ENCODE measurements at places on chromosomes 4 and X.

DNA sequence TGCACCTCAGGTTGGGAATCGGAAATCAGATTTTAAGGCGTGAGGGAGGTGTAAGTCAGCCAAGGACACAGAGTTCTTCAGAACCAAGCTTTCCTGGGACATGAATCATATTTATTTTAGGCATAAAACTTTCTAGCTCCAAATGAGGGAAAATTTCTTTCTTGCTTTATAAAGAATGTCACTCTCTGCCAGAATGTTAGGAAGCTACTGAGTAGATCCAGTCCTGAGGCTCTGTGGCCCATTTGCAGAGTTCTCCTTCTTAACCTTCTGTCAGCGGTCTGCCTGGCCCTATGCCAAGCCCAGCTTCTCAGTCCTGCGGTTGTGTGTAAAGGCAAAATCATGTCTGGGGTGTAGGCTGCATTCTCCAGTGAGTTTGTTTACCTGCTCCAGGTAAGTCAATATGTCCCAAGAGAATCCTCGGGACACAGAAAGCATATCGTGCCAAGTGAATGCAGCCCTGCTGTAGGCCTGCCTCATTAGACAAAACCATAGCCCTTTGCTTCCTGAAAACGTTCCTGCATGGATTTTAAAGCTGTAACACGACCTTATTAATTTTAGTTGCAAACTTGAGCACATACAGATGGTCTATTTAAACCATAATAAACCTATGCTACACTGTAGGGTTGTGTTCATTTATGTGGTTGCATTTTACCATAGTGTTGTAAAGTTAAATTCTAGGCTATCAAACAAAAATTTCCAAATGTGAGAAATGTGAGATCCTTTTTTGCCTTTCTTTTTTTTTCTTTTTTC, 29.2 kb upstream of the CCNI start:
- DNase-seq = no peak

- no peak for DNase-seq
Observed at GRCh38 chr4:13992975-13993520, 365.5 kb upstream of the BOD1L1 start.

- DNase-seq = no peak
Observed at GRCh38 chrX:39843318-39843717, 254.4 kb downstream of the BCOR start.

- no peak for DNase-seq
Observed at GRCh38 chr4:61068060-61068459, 132.1 kb upstream of the ADGRL3 start.

GRCh38 chr4:83269256-83269655, 15.3 kb downstream of the COQ2 start:
- DNase-seq = no peak

GRCh38 chrX:66731398-66731797, 92.5 kb upstream of the EDA2R start:
- DNase-seq = no peak

GRCh38 chr4:185405296-185405999, 8.8 kb downstream of the ANKRD37 start:
- DNase-seq = no peak

GRCh38 chr4:23278845-23279244, 586.1 kb downstream of the GBA3 start:
- DNase-seq = no peak

DNA sequence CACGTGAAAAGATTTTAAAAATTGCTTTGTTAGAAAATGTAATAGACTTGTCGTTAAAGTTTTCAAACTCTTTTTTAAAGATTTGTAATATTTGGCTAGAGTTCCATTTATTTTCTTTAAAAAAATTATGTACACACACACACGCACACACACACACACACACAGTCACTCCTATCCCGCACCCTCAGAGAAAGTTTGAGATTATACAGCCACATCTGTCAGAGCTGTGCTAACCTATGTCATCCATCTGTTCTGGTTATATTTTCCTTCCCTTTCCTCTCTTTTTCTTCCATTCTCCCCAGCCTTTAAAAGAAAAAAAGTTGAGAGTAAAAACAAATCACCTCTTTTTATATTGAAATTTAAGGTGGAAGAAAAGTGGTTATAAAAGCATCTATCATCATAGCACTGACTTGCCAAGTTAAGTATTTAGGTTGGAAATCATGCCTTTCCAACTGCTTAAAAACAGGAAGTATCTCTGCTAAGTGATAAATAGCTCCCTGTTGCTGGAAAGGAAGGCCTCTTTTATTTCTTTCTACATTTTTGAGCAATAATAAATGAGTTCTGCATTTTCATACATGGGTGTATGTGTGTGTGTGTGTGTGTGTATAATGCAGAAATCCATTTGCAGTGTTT, 163.3 kb upstream of the SPRY1 start:
- no peak for DNase-seq

DNA sequence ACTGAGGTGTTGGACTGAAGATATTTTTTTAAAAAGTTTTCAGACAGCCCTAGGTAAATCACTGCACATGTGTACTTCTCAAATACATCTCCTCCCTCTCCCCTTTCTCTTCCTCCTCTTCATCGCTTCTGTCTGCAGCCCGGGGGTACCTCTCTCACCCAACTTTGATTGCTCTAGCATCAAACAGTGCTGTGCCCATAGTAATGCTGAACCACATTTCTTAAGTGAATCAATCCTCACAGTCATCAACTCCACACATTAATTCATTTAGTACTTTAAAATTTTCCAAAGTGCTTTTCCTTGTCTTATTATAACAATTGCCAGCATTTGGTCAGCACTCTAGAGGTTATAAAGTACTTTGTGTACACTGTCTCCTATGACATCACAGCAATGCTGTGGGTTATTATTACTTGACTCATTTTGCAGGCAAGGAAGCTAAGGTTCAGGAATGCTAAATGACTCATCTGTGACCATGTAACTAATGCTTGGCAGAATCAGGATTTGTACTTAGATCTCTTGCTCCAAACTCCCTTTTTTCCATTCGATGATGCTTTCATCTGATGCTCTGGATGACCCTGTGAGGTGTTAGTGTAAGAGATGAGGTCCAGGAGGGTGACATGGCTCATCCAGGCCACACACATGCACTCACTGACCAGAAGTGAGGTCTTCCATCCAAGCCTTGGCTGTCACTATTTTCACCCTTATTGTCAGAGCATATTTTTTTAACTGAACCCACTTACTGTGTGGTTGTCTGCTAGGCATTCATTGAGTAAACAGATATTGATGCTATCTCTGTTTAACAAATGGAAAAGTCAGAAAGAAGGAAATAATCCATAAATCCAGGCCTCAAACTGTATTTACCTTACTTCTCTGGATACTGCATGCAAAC, 58.8 kb downstream of the RHOH start:
- DNase-seq = no peak

- DNase-seq = no peak
Observed at GRCh38 chr4:84239278-84239845, 259.7 kb downstream of the NKX6-1 start.

DNA sequence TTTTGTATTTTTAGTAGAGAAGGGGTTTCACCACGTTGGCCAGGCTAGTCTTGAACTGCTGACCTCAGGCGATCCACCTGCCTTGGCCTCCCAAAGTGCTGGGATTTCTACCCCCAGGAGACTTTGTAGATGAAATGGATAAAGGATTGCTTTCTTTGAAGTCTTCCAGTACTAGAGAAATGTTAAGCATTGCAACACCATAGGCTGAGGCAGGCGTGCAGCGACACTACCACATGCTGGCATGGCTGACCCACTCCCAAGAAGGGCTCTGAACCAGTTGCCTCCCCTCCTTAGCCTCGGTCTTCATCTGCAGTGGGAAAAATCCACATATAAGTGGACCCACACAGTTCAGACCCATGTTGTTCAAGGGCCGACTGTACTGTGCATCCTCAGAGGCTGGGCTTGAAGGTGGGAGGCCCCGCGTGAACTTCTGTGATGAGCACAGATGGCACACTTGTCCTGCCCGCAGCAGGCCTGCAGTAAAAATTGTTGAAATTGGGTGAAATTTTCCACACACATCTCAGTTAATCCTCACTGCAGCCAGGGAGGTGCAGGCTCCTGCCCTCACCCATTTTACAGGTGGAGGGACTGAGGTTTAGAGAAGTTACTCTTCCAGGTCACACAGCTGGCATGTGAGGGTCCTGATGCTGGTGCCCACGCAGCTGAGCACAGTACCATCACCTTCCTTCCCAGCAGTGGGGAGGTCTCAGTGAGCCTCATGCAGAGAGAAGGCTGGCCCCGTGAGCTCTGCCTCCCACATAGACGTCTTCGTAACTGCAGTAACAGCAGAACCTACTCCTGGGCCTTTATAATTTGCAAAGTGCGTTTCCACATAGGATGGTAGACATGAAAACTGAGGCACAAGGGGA, 35.5 kb downstream of the HTRA3 start:
- DNase-seq = no peak

DNA sequence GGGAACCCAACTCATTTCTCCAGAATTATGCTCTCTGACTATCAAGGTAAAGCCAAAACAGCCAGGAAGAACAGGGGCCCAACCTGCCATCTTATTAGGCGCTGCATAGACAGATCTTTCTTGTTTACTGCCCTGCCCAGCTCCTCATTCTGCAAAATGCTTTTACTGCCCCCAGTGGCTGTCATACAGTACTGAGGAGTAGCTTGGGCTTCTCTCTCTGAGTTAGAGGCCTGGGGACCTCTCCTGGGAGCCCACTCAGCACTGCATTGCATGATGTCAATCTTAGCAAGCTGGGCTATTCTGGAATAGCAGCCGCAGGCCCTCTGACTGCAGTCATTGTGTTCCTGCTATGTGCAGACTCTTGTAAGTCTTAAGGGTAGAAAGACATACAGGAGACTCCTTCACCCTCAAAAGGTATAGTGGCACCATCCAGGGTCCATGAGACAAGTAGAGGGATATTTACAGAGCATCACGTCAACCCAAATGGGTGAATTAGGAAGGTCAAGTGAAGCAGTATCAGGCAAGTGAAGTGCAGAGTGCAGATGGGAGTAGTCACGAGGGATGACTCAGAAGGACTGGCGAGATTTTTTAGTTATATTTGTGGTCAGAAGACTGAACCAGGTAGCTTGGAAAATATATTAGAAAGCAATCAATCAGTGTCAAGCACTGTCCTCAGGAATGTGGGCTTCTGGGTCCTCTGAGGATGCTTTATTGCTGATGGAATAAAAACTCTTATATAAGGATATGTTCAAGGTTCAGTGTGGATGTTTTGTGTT, 294.1 kb upstream of the SFRP2 start:
- no peak for DNase-seq

DNA sequence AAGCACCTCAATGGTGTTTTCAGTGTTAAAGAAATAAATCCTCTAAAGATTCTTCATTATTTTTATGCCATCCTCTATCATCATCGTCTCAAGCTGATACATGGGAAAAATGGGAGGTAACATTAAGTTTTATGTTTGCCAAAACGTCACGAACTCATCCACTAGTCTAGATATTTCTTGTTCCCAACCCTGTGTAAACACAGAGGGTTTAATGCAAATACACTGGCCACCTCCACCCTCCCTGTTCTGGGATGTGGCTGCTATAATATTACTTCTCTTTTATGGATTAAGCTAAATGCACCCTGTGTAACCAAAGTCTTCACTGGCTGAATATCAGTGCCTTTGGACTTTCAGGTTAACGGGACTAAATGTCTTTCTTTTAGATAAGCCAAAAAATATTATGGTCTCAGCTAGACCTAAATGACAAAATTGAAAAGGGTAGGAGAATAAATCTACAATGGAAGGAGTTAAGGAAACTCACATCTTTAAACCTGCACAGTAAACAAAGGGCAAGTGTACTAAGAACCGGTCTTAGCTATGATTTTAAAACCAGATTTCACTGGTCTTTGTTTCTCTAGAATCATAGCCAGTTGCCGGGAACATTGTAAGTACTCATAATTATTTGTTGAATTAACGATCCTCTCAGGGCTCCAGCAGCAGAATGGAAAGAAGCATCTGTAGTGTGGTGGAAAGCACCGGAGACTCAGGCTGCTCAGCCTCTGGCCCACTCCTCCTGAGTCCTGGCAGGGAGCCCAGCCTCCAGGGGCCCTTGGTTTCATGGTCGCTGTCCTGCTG, 103.5 kb upstream of the NOCT start:
- no peak for DNase-seq

DNA sequence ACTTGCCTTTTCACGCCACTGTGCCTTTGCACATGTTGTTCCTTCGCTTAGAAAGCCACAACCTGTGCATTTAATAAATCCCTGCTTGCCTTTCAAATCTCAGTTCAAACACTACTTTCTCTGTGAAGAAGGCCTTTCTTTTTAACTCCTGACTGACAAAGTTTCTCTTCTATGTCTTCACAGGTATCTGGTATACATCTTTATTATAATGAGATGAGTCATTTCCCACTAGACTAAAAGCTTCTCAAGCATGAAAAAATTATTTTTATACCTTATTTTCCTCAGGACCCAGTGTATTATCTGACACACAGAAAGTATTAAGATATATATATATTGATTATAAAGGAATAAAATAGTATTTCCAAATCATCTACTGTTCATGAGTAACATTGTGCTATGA, 189.9 kb downstream of the TBCK start:
- no peak for DNase-seq

DNA sequence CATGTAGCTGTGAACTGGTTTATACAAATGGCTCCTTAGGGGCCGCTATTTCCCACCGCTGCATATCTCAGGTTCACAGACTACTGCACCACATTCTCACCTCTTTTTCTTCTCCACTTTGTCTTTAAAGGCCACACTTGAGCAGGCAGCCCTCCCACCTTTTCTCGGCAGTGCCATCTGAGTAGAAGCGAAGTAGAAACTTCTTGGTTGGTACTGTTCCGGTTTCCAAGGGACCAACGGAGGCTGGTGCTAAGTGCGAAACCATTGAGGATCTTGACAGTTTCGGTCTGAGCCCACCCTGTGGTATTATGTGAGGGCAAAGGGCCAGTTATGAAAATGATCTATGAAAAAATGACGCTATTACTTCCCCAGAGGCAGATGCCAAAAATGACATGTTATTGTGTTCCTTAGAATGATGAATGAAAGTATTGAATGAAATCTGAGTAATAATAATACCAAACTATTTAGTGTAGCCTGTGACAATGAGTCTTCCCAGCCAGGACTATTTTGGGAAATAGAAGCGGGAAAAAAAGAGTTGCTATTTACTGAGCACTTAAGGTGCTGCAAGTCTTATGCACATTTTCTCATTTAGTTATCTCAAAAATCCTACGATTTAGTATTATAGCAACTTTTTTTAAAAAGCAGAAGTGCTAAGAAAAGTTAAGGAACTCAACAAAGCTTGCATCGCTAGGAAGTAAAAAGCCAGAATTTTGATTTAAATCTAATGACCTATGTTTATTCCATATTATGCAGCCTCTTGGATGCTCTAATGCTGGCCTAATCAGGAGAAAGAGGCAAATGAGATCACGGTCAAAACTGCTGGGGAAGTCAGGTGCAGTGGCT, 29.6 kb upstream of the CHRNA9 start:
- no peak for DNase-seq

- no peak for DNase-seq
Observed at GRCh38 chr4:112515198-112516065, 548 bp downstream of the NEUROG2 start.

- DNase-seq = no peak
Observed at GRCh38 chr4:62640296-62640695, 1440.2 kb downstream of the ADGRL3 start.

DNA sequence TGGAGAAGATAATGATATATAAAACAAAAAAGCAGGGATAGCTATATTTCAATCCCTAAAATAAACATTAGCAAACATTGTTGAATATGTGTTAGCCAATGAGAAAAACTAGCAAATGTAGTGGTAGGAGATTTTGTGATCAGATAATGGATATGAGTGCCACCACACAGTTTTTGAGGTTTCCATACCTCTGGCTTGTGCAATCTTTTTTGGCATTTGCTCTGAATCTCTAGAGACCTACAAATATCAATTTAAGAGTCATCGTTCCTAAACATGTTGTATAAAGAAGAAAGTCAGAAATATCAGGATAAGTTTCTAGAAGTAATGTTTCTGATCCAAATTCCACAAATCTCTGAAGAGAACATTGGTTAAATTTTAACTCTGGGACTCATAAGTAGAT, 308.7 kb downstream of the PDGFC start:
- no peak for DNase-seq

All from nucleus accumbens (tissue), 56 donors.